NCI-H1092 (cell line): ENCODE measurements at places on chromosomes 6 and 20.
A peak's percentile ranks its signal among the peaks of the same experiment; 100 is the strongest.

GRCh38 chr20:8232332-8232731 lies 100.3 kb downstream of the PLCB1 start:
- DNase-seq: no peak

- no peak for DNase-seq
These were observed 417.3 kb upstream of the NOX3 start for GRCh38 chr6:155872961-155873360.

GRCh38 chr6:134198093-134198492 lies 119.8 kb downstream of the SGK1 start:
- no peak for DNase-seq

- no peak for DNase-seq
These were observed 45.3 kb downstream of the PRR18 start for GRCh38 chr6:166262743-166263515.

GRCh38 chr6:31871046-31871659 lies 7.6 kb downstream of the SLC44A4 start:
- no peak for DNase-seq

GRCh38 chr6:115485400-115485799 lies 575.3 kb downstream of the FRK start:
- DNase-seq: peak; percentile 48

- DNase-seq: no peak
These were observed 33.1 kb upstream of the PNRC1 start for GRCh38 chr6:89047473-89047872.

DNA sequence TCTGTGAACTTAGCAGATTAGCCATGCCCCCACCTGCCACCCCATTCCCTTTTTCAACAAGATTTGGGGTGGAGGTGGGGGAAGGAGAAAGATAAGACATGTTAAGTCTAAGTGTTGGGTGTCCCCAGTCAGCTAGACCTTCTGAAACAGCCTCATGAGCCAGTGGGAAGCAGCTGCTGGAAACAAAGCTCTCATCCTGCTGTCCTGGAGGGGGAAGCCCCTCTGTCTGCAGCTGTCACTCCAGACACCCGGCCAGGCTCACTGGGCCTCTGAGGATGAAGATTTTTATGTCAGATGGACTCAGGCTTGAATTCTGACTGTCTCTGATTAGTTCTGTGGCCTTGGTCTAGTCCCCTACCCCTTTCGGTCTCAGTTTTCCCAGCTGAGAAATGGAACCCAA lies 1.1 kb downstream of the BPIFB3 start:
- no peak for DNase-seq

- no peak for DNase-seq
These were observed 161.6 kb upstream of the COL21A1 start for GRCh38 chr6:56408976-56409375.
